BJ (cell line): ENCODE measurements at places on chromosomes 7 and 10.

DNA sequence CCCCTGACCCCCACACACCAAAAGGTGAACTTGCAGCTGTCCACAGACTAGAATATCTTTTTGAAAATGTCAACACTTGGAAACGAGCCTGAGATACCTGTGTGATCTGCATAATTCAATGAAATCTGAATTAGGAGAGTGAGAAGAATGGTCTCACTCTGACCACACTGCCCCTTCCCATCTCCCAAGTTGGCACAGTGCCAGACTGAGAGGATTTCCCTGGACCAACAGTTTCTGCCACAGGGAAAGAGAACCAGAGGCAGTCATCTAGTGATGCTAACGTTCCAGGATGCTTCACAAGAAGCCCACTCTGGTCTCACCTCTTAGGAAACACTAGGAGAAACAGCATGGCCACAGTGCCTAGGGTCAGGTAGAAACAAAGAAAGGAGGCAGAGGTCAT, 479.0 kb downstream of the SDK1 start:
- DNase-seq = no peak

DNA sequence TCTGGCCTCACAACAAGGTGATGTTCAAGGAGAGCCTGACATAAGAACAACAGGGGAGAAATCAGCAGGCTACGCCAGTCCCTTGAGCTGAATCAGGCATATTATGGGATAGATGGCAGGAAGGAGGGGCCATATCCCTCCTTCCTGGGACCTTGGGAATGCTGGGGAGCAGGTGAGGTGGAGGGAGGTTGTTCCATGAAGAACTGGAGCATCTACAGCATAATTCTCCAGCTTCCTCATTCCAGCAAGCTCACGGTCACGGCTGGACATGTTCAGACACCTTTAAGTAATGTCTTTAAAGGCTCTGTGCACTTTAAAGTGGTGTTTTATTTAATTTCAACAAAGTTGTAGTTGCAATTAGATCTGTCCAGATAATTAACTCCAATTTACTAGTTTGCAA, 780.5 kb downstream of the TYW1 start:
- no peak for DNase-seq

DNA sequence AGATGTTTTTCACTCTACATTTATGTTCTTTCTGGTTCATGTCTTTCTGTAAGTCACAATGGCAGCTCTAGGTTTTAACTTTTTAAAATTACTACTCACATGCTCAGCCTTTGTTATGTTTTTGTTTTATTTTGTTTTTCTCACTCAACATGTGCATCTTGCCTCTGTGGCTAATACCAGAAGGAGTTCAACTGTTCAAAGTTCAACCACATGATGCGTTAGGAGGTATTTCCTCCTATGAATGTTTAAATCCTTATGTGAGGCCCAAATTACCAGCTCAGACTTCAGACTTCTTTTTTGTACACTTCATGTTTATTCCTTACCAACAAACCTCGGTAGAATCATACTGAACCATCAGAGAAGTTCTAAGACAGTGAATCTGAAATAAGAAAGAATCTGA, 151.6 kb downstream of the MALRD1 start:
- no peak for DNase-seq

DNA sequence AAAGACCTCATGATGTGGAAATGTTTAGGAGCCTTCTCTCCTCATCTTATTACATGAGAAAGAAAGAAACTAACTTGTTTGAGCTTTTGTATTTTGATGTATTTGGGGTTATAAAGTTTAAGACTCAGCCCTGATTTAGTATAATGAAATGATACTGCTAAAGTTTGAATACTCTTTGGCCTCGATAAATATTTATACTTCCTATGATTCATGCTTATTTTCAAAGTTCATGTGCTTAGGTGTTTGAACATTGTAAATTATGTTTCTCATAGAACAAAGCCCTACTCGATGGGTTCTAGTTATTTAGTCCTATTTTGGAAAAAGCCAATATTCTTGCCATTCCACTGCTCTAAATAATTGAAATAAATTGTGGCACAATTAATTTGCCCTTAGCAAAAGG, 303.2 kb downstream of the ZWINT start:
- DNase-seq = no peak

- DNase-seq = no peak
These were observed 791.7 kb upstream of the POM121L12 start for GRCh38 chr7:52243685-52244084.

DNA sequence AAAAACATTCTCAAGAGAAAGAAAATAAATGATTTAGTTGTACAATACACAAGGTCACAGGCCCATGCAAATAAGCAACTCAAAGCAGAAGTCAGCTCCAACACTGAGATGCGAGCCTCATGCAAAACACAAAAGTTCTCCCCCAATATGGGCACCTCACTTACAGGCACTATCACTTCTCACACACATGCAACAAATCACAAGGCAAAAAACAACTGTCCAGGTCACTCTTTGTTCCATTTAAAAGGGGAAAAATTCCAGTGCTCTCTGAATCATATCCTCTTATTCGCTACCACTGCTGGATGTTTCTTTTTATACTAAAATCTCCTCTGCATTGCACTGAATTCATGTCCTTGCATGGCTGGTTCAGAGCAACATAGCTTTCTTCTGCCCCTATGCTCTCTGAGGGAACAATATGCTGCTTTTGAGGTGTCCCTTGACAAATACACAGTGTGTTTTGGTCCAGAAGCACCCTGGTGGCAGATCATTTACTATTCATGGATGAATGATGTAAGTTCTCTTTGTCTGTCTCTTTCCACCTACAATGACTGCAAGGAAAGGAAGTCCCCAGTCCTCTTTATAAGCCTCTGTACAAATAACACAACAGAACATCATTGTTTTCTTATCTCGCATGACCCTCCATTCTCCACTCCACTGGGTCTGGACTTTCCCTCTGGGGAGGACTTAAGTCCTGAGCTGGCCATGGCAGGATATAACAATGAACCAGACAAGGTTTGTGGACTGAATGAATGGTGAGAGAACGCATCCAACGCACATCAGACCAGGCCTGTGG, 85.4 kb upstream of the GSDME start:
- no peak for DNase-seq

DNA sequence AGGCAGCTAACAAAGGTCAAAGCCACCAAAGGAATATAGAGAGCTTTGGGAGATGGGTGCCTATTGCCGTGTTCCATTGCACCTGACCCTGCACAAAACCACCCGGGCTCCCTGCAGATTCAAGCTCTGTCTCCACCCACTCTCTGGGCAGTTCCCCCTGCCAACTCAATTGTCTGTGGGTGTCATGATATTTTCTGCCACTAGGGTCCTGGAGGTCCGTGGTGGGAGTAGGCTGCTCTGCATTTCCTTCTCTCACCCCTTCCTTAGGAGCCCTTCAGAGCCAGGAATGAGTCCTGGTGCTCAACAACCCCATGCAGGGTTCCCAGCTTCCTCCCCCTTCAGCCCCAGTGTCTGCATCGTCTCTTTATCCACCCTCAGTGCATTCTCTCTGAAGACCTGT, 34.1 kb downstream of the PNLIPRP2 start:
- no peak for DNase-seq

GRCh38 chr7:149598721-149599308, 101.2 kb upstream of the ZNF746 start:
- DNase-seq = no peak

DNA sequence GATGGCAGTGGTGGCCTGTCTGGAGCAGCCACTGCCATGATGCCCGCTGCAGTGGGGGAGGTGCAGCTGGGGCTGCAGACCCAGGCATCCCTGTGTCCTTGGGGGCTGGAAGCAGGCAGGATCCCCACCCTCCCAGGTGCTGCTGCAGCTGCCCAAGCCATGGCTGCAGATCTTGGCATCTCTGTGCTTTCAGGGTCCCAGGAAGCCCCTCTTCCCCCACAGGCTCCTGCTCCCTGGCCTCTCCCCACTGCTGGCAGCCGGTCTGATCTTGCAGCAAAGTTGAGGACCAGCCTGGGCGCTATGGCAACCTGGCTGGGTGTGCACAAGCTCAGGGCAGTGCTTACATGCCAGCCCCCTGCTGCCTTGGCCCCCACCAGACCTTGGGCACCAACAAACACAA, 78.5 kb downstream of the SAMD9 start:
- DNase-seq = no peak

GRCh38 chr7:142469696-142470543, 212.1 kb upstream of the PRSS58 start:
- no peak for DNase-seq

DNA sequence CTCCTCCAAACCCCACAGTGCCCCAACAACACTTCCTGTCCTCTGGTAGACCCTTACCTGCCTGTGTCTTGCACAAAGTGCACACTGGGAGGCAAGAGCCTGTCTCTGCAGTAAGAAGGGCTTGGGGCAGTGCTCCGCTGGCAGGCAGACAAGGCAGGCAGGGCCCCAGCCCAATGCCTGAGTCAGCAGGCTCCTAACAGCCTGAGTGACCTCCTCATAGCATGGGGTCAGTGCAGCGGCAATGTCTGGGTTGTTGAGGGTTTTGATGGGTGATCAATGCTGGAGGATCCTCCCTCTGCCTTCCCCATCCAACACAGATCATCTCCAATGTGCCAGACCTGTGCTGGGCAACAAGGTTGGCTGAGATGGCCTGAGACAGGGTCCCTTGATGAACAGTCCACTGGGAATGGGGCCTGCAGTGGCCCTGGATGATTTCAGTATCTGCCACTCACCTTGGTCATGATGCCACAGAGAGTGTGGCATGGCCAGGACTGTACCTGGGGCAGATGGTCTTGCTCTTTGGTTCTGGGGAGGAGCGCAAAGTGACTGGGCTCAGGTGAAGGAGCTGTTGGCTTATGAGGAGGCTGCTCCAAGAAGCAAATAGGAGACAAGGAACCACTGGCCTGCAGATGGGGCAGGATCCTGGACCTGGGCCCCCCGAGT, 55.6 kb upstream of the CAMK2B start:
- no peak for DNase-seq
